ENCODE measurements at places on chromosomes 1 and 21. TPM values are rescaled to one million over a fixed set of nuclear protein-coding genes. Genes with fewer than 3 reads are reported as not detected.

Gene SLC25A34
- 6.9 TPM for polyA plus RNA-seq

Gene ZC3H12A
- polyA plus RNA-seq = 1.0 TPM

Gene TMEM240
- 4.1 TPM for polyA plus RNA-seq

DNA sequence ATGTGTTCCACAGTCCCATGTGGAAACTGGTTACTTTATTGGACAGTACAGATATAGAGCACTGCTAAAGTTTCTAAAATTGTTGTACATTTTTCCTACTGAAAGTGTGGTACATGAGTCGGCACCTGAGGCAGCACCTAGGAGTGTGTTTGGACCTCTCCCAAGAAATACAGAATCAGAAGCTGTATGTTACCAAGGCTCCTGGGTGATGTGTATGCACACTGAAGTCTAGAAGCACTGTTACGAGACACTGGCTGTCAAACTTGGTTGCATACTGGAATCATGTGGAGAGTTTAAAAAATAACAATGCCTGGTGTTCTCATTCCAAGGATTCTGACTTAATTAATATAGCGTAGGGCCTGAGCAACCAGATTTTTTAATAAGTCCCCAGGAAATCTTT is 46.6 kb downstream of the ERO1B start:
- no peak for DNase-seq

- DNase-seq = no peak
Observed at GRCh38 chr1:87852410-87853161, 523.9 kb downstream of the LMO4 start.

Gene IFNLR1
- polyA plus RNA-seq = 0.10 TPM

GRCh38 chr1:56824938-56825337 is 5.7 kb upstream of the FYB2 start:
- no peak for DNase-seq

- DNase-seq = no peak
Observed at GRCh38 chr1:7373876-7374562, 397.1 kb upstream of the VAMP3 start.

Gene RNF187
- 51.5 TPM for polyA plus RNA-seq

DNA sequence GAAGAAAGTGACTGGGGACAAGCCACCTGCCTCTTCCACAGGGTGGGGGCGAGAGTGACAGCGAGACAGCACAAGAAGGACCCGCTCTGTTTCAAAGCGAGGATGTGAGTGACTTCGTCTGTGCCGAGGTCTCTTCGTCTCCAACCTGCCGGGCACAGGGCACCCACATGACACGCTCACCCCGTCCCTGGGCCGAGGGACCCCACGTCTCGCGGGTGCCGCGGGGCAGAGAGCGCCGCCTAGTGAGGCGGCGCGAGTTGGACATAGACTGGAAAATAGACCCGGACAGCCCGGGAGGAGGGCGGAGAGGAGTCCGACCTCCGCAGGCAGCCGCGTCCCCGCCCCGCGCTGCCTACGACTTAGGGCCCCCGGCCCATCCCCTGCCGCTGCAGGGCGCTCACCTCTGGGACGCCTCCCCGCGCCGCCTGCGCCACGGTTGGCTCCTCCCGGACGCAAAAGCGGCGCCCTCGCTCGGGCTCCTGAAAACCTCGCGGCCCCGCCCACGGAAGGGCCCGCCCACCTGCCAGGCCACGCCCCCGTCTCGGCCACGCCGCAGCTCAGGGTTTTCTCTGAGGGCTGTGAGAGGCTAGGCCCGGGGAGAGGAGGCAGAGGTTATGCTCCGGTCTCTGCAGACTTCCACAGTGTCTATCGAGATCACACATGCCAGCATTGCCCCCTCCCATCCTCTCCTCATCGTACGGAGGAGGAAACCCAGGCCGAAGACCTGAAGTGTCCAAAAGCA is at the start of gene TLR5:
Gene TLR5 (minus strand): TSS at position 454 of the 742 bp plus-strand sequence. CDS start 30,217 bp downstream, outside the sequence.
- no peak for DNase-seq

DNA sequence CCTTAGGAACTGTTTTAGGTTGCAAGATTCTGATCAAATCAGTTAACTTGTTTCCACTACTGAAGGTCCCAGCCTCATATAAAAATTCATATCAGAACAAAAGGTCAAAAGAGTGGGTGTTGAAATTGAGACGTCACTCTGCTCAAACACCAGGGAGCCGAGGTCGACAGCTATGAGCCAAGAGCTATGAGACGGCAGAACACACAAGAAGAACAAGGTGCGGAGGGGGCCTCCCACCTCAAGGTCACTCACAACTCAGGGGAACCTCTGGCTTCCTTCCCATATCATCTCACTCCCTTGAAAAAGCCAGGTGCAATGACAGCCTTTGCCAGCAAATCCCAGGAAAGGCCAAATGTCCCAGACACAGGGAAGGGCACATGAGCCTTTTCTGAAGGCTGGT is 749 bp downstream of the SEC16B start:
- no peak for DNase-seq

GRCh38 chr1:224640018-224640417 is 23.9 kb downstream of the CNIH3 start:
- DNase-seq = no peak

Gene CHI3L2
- 0.30 TPM for polyA plus RNA-seq

GRCh38 chr1:221494670-221495069 is 247.2 kb downstream of the DUSP10 start:
- no peak for DNase-seq

GRCh38 chr21:44557491-44558328 is 885 bp downstream of the KRTAP10-3 start:
- DNase-seq = no peak

DNA sequence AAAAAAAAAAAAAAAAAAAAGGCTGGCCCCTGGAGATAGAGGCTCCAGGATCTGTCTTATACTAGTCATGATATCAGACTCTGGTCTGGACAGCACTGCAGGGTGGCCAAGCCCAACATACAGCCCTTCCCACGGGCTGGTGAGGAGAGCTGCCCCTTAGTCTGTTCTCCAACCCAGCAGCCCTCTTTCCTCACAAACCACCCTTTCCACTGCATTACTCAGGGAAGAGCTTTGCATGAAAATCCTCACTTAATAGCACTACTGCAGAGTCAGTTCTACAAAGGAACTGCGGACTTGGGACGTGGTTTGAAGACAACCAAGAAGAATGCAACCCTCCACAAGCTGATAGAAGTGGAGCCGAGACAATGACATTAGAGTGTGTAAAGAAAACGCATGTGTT is 5.7 kb downstream of the BCAR3 start:
- no peak for DNase-seq

DNA sequence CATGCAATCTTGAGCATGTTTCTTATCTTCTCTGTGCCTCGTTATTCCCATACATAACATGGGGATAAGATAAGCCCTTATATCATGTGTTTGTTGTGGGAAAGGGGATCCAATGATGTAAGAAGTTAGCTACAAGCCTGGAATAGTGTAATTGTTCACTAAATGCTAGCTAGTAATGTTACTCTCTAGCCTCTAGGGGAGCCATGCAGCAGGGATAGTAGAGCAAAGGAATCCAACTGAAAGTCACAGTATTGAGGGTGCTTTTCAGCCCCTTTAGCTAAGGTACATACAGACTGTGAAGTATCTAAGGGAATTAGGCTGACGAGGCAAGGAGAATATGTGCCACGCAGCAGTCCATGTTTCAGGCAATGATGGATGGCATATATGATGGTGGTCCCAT is 46.9 kb downstream of the IL23R start:
- no peak for DNase-seq

DNA sequence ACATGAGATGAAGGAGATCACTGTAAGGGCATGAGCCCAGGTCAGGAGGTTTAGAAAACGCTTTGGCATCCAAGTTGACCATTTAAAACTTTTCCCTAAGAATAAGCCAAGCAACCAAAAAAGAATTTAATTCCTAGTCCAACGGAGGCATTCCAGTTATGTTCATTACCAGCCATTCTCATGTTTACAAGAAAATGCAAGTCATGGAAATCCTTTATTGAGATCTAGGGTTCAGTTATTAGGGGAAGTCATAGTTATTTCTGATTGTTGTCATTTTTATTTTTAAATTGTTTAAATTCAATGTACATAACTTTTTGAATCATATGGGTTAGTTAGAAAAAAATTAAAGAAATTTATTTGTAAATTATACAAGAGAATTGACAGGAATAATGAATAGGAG is 24.5 kb downstream of the CFHR5 start:
- no peak for DNase-seq

DNA sequence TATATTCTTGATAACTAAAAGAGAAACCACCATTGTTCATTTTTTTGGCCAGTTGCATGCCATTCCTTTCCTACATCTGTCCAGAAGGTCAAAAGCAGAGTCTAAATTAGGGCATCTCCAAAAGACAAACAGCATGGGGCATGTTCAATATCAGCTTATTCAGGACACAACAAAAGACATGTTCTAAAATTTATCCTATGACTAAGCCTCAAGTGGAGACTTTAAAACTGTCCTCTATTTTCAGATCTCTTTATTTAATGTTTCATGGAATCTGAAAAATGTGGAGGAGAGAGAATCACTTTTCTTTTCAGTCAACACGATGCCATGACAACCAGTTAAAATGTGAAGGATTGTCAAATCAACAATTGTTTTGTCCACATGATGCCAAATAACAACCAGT is 303.4 kb upstream of the PRMT6 start:
- DNase-seq = no peak

DNA sequence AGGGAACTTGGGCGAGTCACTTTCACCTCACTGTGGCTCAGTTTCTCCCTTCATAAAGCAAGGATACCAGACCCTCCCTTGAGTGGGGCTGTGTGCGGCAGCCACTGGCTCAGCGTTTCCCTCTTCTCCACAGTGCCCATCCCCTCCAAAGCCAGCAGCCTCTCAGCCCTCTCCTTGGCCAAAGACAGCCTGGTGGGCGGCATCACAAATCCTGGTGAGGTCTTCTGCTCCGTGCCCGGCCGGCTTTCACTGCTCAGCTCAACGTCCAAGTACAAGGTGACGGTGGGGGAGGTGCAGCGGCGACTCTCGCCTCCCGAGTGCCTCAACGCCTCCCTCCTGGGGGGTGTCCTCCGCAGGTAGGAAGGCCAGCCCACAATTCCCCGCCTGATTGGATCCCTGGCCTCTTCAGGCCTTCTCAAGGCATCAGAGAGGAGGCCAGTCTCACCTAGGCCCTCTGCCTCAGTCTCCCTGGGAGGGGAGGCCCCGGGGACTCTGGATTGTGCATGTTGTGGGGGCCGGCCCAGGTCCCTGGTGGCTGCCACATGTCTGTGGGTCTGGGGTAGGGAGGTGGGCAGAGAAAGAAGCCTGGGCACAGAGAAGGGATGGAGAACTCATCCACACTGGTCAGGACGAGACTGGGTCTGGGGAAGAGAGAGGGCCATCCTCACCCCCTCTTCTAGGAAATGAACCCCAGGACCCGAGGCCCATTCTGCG is 15.2 kb downstream of the TFAP2E start:
- DNase-seq = no peak

Gene RNU5D-1
- not detected for polyA plus RNA-seq

- no peak for DNase-seq
Observed at GRCh38 chr1:39754906-39755504, 16.1 kb downstream of the OXCT2 start.

DNA sequence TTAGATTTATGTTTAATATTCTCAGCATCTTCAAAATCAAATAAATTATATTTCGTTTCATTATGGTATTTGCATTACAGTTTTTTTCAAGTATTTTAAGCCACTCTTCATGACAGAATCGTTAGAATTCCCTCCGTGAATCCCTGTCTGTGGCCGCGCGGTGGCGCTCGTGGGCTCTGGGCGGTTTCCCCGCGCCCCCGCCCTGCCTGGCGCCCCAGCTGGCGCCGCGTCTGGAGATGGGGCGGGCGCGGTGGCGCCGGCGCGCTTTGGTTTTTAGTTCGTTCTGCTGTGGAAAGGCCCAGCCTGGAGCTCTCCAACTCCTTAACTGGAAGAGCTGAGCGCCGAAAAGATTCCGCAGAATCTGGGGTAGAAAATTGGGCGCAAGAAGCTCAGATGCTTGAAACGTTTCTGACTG is 25.7 kb downstream of the PRMT2 start:
- DNase-seq = peak; percentile 17

DNA sequence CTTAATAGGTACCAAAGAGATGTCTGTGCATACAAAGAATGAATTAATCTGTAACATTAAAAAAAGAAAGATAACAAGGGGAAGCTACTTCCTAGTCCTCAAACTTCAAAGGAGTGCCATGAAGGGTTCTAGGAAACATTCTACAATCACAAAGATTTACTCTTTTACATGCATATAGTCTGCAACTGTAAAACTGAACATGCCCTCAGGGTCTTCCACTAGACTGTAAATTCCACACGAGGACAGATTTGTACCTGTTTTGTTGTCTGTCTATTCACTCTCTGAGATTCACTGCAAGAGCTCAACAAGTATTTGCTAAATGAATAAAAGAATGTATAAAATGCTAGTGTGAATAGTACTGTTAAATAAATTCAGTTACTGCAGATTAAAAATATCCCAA is 4.4 kb downstream of the JAK1 start:
- DNase-seq = no peak

DNA sequence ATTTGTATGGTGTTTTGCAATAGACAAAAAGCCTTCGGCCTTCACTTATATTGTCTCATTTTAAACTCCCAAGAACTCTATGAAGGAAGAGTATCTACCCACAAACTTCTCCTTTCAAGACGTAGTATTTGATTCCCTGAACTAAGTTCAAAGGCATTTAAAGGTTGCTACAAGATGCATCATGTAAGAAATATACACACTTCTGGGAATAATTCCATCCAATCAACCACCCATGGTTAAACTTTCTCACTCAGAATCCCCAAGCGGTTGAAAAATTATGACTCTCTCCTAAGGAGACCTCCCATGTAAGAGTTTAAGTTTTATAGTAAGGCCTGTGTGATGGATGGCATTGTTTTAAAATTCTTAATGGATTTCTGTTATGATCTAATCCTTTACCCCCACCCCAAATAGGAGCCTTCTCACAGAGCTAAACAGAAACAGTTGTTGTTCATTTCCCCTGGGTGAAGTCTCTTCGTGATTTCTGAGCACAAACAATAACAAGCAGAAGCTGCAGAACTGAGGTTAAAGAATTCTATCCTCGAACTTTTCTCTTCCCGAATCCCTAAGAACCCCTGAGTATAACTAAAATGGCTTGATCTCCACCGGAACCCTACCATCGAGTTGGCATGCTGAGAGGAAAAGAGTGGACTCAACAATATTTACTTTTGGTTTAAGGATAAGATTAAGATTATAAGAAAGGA is 185.0 kb downstream of the TGFBR3 start:
- DNase-seq = no peak

GRCh38 chr1:209458921-209459320 is 124.6 kb upstream of the CAMK1G start:
- no peak for DNase-seq

GRCh38 chr1:105210747-105211146 is 1461.0 kb downstream of the AMY1C start:
- DNase-seq = no peak

DNA sequence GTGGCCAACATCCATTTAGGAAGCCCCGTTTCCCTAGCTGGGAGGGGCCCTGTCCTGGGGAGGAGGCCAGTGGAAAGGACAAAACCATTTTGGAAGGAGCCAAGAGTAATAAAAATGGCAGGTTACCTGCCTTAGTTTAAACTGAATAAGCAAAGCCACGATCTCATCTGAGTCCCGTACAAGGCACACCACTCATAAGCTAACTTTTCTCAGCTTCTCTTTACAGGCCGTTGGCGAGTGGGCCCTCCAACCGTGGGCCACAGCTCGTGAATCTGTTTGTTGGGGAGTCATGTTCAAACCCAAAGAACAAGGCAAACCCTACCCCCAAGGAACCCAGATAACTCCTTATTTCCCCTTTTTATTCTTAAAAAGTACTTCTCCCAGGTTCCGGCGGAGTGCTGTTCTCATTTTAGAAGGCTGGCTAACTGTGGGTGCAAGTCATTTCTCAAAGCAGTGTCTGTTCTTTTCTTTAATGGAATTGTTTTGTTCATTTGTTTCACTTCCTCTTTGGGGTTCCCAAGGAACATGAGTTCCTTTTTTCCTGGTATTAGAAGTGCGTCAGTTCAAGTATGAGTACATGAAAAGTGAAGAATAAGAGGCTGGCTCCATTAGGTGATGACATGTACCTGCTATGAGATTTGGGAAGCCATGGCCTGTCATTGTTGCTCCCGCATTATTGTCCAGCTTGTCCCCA is 89.0 kb downstream of the PSMG1 start:
- no peak for DNase-seq

All from forelimb muscle (tissue), 1 donor.